ENCODE measurements at places on chromosomes 2 and 18.

DNA sequence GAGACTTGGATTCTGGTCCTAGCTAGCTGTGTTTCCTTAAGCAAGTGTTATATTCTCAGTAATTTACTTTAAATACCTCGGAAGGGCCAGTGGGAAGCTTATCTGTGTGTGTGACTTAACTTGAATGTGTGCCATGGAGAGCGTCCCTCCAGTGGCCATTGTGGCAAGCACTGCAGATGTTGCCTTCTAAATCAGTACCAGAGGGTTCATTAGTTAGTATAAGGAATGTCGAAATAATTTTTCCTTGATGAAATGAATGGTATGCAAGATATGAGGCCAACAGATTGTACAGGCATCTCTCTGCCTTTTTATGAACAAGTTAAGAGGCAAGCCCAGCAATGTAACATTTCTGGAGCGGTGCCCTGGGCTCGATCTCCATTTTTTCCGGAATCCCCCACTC lies 52.0 kb downstream of the FBXO36 start:
- DNase-seq, result peak; percentile 79

DNA sequence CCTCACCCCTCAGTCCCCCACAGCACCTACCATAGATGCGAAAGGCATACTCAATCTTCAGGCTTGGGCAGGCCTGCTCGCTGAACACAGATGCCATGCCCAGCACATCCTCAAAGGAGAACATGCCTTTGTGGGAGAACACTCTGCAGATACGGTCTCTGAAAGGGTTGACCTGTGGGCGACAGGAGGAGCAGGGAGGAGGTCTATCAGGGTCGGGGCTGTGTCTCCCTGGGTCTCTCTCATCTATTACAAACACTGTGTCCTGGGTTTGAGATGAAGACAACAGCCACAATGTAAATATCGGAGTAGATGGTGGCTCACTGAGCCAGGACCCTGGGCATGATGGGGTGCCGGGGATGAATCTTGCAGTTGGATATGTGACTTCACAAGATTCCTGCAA lies 46.0 kb downstream of the CIB4 start:
- no peak for DNase-seq

DNA sequence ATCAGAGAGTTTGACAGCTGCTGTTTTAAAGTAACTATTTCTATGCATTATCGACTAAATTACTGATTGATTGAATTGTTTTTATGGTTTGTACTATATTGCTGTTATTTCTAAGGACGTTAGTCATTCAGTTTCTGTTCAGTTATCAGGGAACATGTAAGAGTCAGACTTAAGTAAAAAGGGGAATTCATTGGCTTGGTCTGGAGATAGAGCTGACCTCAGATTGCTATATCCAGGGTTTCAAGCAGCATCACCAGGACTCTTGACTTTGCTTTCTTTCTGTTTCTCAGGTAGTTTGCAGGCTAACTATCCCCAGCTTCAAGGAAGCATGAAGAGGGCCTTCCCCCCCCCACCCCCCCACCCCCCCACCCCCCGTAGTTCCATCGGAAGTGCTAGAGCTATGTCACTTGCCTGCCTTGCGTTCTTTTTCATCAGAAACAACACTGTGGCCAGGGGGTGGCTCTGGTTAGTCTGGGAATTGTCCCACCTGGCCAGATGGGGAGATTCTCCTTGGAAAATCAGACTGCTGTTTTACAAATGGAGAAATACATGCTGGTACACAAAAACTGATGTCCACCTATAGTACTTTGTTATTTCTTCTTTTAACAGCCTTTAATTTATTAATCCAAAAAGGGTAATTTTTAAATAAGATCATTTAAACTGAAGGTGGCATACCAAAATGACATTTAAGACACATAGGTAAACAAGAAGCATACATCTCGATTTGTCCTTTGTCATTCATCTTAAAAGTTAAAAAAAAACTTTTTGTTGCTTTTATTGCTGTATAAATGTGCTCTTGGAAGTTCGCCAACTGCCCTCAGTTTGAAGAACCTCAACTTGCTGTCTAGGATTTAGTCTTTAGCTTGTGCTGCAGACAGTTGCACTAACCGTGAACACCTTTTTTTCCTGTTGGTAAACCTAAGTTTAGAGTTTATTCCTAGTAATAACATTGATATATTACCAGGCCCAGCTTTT lies 9.4 kb downstream of the SMAD4 start:
- DNase-seq, result no peak

GRCh38 chr2:233331536-233331935 lies 22.8 kb upstream of the DGKD start:
- DNase-seq, result no peak

GRCh38 chr2:52861596-52861995 lies 906.0 kb upstream of the CHAC2 start:
- no peak for DNase-seq

DNA sequence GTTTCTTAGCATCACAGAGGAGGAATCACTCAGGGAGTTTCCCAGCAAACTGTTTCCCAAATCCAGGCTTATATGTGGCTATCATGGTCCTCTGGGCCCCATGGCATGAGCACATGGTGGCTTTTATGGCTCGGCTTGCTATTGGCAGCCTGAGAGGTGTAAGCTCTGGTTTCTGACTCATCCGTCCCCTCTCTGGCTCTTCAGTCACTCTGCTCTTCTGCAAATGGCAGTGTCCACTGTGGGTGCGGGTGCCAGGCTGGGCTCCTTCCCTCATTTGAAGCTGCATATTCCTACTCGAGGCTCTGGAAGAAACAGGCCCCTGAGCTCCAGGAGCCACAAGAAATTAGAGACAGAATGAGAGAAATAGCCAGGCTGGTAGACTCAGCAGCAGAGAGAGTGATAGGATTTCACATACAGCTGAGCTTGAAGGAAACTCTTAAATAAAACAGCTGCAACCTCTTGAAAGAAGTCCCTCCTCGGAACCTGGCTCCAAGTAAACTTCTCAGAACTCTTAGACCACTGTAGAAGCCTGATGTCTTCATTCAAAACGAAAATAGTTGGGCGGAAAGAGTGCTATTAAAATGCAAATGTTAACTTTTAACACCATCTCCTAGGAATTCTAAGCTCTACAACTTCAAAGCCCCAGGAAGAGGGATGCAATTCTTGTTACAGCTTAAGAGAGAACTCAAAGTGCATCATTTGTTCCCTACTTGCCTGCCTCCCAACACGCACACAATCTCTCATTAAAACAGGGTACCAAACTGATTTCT lies 212.6 kb upstream of the SP5 start:
- DNase-seq, result no peak

GRCh38 chr2:13806539-13806938 lies 826.0 kb upstream of the LRATD1 start:
- DNase-seq, result no peak

- no peak for DNase-seq
Measured at GRCh38 chr2:226790431-226790830, 9.2 kb downstream of the IRS1 start.
